ENCODE measurements at places on chromosomes 13 and 19.

- no peak for DNase-seq
These were observed 147.6 kb upstream of the RXFP2 start for GRCh38 chr13:31591642-31592233.

GRCh38 chr19:3831601-3832000 lies 37.2 kb downstream of the ZFR2 start:
- DNase-seq: no peak

GRCh38 chr19:4294389-4294788 lies 7.8 kb downstream of the TMIGD2 start:
- DNase-seq: no peak

GRCh38 chr13:103431856-103432255 lies 365.6 kb upstream of the SLC10A2 start:
- DNase-seq: no peak

DNA sequence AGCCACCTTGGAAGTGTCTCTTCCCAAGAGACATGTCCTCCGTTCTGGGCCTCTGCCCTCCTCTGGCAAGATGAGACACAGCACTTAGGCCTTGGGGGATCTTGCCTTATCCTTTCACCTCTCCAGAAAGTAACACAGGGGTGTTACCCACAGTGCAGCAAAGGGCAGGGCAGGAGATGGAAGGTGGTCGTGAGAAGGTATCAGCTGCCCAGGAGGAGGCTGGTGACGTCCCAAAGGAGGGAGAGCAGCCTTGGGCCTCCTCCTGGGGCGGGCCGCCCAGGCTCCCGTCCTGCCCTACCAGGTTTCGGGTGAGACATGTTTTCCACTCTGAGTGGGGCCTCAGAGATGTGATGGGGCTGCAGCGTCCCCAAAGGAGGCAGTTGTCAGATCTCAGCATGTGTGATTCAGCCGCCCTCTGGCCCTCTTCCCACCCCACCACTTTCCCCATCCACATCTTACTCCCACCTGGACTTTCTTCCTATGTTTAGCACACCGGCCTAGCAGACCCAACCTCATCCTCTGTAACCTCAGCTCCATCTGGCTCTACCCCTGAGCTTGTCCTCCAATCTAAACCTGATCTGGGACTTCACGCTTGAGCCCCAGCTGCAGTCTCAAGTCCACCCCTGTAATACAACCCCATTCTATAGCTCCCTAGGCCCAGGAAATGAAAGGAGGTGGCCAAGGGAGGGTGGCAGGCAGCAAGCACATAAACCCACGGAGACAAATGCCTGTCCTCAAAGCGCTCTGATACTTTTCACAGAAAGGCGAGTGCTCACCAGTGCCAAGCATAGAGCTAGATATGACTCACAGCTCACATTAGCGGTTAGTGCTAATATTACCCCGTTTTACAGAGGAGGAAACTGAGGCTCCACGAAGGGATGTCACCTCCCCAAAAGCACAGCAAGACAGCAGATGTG lies 9.3 kb downstream of the POU2F2 start:
- peak; percentile 74 for DNase-seq

- DNase-seq: peak; percentile 67
These were observed 57.1 kb downstream of the ZNF568 start for GRCh38 chr19:36973021-36973843.
